Activated CD4-positive, CD25-positive, alpha-beta regulatory T cell treated with anti-CD3 and anti-CD28 coated beads, Interleukin-2, amount 50 U/mL, for 24 hours (primary cell): ENCODE measurements at places on chromosomes 7 and 10.

GRCh38 chr7:1670894-1671593, 967 bp downstream of the ELFN1 start:
- no peak for ATAC-seq

GRCh38 chr10:94131885-94132284, 138.2 kb downstream of the PLCE1 start:
- no peak for ATAC-seq

DNA sequence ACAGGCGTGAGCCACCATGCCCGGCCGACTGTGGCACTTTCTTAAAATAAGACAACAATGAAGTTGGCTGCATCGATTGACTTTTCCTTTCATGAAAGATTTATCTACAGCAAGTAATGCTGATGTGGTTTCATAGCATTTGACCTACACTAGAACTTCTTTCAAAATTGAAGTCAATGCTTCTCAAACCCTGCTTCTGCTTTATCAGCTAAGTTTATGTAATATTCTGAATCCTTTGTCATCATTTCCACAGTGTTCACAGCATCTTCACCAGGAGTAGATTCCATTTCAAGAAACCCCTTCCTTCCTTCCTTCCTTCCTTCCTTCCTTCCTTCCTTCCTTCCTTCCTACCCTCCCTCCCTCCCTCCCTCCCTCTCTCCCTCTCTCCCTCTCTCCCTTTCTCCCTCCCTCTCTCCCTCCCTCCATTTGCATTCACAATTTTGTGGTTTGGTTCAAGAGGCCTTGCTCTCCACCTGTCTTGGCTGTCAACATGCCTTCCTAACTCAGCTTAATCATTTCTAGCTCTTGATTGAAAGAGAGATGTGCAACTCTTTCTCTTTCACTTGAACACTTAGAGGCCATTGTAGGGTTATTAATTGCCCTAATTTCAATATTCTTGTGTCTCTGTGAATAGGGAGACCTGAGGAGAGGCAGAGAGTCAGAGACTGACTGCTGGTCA, 52.1 kb downstream of the HDAC9 start:
- no peak for ATAC-seq

DNA sequence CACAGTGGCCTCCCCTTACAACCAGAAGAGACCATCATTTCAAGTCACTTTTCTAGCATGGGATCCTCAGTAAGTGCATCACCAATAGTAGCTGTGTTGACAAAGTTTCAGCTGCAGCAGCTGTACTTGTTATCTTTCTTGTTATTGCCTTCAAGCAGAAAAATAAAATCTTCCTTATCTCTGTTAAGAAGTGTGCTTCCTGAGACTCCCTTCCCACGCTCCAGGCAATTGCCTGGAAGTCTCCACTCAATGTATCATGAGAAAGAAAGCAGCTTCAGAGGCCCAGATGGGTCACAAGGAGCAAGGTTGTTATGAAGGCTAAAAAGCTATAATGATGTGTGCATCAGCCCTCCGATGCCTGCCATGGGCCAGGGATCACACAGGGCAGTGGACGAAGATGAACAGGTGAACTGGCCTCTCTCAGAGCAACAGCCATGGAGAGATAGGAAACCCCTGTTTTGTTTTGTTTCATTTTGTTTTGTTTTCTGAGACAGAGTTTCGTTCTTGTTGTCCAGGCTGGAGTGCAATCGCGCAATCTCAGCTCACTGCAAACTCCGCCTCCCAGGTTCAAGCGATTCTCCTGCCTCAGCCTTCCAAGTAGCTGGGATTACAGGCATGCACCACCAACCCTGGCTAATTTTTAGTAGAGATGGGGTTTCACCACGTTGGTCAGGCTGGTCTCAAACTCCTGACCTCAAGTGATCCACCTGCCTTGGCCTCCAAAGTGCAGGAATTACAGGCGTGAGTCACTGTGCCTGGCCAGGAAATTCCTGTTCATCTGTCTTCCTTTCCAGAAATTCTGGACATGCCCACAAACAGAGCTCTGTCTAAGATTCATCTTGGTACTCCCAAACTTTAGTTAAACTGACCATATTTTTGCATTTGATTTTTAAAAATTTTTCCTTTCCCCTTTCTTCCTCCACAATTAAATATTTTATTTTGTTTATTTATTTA, 340.5 kb downstream of the TNS3 start:
- ATAC-seq: no peak

DNA sequence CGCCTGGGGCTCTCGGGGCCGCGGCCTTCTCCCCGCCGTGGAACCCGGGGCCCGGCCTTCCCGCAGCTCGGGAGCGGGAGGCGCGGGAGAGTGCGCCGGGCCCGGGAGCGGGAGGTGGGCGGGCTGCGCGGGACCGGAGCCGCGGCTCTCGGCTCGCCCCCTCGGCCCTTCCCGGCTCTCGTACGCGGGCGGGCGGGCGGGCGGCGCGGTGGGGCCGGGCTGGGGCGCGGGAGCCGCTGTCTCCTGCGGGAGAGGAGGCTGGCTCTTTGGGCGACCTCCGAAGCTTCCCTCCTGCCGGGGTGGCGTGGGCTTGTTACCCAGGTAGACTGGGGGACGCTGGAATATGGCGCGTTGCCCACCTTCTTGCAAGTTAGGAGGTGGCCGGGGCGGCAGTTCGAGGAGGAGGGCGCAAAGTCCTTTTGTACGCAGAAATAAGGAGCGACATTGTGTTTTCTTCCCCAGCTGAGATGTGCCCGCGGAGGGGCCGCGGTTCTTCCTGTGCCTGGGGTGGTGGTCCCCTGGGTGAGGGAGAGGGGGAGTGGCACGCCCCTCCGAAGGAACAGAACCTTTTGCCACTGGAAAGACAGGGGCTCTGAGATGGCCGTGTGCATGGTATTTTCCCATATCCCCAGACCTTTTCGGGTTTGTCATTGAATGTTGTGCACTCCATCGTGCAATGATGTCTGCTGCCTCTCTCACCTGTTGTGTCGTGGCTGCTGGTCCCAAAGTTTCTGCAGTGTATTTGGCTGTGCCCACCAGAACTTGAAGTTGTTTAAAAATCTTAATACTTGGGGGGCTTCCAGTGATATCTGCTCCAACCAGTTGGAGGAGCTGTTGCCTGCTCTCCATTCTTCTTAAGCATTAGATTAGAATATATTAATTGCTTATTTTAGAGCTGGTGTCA, 844 bp downstream of the NRF1 start:
- ATAC-seq: no peak

GRCh38 chr10:69749178-69750010, 52.3 kb upstream of the COL13A1 start:
- ATAC-seq: no peak

DNA sequence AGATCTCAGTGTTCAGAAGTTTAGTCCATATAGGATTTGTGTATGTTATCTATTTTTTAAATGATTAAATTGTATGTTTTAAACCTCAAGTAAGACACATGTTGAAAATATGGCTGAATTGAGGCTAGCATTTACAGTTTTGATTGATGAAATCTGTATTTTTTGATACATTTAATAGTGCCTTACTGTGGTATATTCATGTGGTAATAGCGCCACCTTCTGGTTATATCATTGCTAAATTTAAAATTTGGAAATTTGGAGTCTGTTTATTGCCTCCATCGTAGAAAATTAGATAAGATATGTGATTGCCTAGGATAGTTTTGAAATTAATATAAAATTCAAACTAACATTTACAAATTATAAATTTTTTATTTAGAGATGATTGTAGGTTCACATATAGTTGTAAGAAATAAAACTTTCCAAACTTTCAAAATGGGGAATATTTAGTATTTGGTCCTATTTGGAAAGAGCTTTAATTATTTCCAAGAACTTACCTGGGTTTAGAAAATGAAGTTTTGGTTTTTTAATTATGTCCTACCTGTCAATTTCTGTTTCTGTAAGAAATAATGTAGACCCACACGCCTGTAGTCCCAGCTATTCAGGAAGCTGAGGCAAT, 19.1 kb upstream of the ARMS2 start:
- no peak for ATAC-seq

DNA sequence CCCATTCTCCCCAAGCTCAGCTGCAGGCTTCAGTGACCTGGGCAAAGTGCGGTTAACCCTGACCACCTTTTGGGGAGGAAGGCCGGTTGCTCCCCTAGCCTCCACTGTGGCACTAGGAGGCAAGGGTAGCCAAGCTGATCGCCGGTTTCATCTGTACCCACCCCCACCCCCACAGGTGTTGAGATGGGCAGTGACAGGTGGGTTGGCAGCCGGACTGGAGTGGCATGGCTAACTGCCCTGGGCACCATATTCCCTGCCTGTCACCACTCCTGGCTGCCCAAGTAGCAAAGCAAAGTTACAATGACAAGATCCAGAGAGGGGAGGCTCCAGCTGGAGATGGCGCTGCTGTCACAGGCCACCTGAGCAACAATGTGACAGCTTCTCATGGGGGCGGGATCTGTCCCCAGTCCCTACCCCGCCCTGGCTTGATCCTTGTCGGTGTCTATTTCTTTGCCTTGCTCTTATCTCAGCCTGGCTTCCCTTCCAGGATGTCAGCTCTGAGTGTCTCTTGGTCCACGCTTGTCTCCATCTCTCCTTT, 27.0 kb upstream of the BMS1 start:
- ATAC-seq: no peak

DNA sequence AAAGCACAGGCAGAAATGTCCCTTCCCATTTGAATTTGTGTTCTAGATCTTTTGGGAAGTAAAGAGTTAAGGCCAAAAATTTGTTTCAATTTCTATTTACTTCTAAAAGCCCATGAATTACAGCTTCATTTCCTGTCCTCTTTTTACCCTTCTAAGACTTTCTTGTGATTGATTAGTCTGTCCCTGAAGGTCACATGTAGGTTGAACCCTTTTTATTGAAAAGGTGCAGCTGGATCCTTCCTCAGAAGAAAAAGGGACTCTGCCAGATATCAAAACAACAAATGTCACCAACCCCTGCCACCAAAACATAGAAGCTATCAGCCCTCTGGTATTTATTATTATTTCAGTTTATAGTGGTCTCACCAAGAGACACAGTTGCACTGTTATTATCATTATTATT, 424.9 kb upstream of the DPP6 start:
- ATAC-seq: no peak

GRCh38 chr7:145082366-145083161, 246.7 kb upstream of the TPK1 start:
- no peak for ATAC-seq

DNA sequence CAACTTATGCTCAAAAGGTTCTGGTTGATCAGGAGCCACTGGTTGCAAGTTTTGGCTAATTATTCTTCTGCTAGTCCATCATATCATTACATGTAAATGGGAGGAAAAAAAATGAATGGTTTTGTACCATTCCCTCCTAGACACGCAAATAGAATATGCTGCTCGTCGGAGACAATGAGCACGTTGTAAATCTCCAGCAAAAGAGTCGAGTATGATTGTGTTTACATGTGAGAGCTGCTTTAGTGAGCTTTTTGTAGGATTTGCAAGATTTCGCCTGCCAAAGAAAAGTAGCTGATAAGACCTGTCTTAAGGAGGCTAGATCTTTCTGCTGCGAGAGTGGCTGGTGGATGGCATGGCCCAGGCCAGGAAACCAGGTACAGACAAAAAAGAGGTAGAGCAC, 109.0 kb downstream of the ZMYND11 start:
- ATAC-seq: no peak

GRCh38 chr10:8039321-8039881, 15.1 kb upstream of the GATA3 start:
- ATAC-seq: no peak

DNA sequence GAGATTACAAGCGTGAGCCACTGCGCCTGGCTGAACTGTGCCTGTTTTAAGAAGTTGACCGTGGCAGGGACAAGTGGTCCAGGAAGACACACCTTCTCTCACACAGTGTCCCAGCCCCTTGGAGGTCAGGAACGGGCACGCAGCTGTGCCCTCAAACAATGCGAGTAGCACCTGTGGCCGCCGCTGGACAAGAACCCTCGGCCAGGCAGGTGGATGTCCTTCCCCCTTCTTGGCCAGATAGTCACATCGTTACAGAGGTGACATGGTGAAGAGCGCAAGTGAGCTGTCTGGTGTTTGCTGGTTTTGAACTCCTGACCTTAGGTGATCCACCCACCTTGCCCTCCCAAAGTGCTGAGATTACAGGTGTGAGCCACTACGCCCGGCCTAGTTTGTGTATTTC, 8.8 kb downstream of the ZFAND2A start:
- ATAC-seq: no peak

DNA sequence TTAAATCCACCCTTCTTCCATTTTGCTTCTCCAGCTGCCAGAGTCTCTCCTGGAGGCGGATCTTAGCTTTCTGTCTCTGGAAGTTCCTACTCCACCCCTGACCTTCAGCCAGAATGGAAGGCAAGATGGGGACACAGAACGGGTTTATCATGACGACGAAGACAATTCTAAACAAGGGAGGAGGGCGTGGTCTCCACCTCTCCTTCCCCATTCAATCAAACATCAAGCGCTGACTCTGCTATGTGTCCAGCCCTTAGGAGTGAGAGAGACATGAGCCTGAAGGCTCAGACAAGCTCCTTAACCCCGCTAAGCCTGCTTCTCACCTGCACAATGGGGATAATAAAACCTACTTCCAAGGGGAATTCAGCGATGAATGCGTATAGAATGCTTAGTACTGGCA, 3.1 kb downstream of the CYP17A1 start:
- ATAC-seq: no peak

DNA sequence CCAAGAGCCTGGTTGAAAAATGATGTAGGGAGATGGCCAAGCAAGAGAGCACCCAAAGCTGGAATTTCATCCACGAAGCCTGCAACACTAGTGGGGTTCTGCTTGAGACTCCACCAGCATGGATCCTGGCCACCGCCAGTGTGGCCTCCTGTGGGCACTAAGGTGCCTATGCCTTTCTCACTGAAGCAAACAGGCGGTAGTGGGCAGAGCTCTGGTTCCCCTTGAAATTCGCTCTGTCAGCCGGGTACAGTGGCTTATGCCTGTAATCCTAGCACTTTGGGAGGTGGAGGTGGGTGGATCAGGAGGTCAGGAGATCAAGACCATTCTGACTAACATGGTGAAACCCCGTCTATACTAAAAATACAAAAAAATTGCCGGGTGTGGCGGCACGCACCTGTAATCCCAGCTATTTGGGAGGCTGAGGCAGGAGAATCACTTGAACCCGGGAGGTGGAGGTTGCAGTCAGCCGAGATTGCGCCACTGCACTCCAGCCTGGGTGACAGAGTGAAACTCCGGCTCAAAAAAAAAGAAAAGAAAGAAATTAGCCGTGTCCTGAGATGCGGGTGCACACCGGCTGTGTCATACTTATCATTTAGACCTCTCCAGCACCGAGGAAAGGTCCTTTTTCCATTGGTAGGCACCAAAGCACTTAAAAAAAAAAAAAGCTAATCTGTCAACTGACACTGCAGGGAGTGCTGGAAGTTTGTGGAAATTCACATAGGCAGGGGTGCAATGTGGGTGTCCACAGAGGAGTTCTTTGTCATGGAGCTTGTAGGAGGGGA, 28.3 kb downstream of the CCM2 start:
- ATAC-seq: peak; percentile 44

GRCh38 chr10:54011117-54011516, 789.9 kb downstream of the PCDH15 start:
- no peak for ATAC-seq

GRCh38 chr10:12350167-12350872, 973 bp downstream of the CAMK1D start:
- peak; percentile 41 for ATAC-seq

- peak; percentile 35 for ATAC-seq
Observed at GRCh38 chr7:112510001-112510742, 29.4 kb downstream of the LSMEM1 start.

- ATAC-seq: no peak
Observed at GRCh38 chr10:16681521-16681920, 135.7 kb downstream of the RSU1 start.

- ATAC-seq: no peak
Observed at GRCh38 chr10:98167191-98167590, 32.7 kb downstream of the R3HCC1L start.
